Peyer's patch (tissue), 4 donors: ENCODE measurements at places on chromosomes 2 and 18.

DNA sequence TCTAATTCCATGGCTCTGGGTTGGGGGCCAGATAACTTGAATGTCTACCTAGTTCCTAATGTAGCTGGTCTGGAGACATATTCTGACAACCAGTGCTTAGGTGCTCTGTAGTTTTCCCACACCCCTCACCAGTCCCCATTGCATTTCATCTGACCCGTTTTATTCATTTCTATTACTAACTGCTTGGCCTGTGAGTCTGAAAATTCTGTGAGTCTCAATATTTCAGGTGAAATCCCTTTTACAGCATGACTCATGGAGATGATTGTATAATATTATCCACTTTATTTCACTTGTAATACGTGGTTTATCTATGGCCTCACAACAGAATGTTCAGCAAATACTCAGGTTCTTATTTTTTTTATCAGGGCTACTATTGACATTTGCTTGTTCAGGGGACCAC is 103.7 kb upstream of the UGP2 start:
- no peak for DNase-seq

- DNase-seq: no peak
These were observed 144.7 kb downstream of the PMAIP1 start for GRCh38 chr18:60044290-60045006.

DNA sequence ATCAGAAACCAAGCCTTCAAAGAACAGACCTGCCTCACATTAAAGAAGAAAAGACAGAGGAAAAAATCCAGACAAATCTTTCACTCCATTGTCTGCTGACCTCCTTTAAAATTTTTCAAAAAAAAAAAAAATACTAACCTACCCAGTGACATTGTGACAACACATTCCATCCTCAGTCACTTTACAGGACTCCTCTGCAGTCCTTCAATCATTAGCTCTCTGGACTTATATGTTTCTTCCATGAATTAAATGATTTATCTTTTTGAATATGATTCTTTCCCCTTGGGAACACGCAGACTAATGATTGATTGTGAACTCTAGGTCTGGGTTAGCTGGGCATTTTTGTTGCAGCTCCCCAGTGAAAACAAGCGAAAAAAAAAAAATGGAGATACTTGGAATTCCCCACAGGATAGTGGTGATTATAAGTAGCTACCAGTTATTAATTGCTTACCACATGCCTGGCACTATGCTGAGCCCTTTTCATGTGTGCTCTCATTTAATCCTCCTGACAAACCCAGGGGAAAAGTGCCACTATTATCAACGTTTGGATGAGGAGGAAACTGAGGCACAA is 261.3 kb upstream of the NCKAP5 start:
- DNase-seq: no peak

- DNase-seq: no peak
These were observed 112.1 kb upstream of the SERPINE2 start for GRCh38 chr2:224151161-224151560.

GRCh38 chr2:112614201-112614840 is 29.9 kb downstream of the CHCHD5 start:
- no peak for DNase-seq

DNA sequence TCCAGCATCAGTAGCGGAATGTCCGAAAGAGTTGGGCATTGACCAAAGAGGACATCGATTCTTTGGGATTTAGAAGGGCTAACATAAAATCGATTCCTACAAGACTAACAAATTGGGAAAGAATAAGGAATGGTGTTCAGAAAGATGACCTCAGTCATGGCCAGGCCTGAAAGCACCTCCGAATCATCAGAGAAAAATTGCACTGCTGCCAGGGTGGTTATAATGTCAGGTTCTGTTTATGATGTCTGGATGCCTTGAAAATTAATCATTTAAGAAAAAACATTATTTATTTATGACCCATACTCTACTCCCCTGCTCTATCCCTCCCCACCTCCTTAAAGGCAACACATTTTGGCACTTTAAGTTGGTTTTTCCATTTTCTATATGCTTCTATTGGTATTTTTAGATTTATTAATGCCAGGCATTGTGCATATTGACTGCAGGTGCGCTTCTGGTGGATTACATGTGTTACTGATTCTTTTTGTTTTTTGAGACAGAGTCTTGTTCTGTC is 104.7 kb downstream of the MYCN start:
- no peak for DNase-seq

GRCh38 chr18:49446481-49446880 is 14.0 kb downstream of the DYM start:
- no peak for DNase-seq

- peak; percentile 46 for DNase-seq
These were observed 21.1 kb downstream of the HDAC4 start for GRCh38 chr2:239379641-239380170.

DNA sequence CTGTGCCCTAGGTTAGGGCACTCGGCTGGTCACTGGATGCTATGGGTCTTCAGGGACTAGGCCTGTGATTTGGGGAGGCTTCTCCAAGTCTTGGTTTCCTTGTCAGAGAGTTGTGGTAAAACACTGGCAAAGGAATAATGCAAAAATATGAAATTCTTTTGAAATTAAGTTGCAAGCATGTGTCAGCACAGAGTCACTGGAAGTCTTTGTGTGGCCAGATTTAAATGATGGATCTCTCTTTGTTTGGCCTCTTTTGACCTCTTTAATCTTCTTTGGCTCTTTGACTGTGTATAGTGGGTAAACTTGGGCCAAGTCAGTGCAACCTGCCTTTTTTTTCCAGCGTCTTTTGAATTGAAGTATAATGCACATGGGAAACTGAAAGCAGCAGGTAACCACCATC is 12.1 kb downstream of the HK2 start:
- no peak for DNase-seq

- DNase-seq: no peak
These were observed 36.3 kb downstream of the HDHD2 start for GRCh38 chr18:47113796-47114540.
